Left ventricle myocardium superior (tissue), 1 donor: ENCODE measurements at places on chromosomes 2 and 18.

DNA sequence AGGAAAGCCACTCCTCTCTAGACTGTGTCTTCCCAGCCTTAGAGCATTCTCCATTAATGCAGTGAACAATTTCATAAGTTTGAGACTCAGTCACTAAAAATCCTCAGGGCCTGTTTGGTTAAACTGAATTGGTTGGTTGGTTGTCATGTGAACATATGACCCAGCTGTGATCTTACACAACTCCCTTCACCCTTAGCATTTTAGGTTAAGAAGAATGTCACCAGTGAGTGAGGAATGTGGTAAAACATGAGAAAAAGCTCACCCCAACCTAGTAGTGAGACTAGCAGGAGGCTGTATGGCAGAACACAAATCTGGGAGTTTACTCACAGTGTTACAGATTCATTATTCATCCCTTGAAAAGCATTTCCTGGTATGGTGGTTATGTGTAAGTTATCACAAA is 32.4 kb downstream of the LHCGR start:
- no peak for DNase-seq

DNA sequence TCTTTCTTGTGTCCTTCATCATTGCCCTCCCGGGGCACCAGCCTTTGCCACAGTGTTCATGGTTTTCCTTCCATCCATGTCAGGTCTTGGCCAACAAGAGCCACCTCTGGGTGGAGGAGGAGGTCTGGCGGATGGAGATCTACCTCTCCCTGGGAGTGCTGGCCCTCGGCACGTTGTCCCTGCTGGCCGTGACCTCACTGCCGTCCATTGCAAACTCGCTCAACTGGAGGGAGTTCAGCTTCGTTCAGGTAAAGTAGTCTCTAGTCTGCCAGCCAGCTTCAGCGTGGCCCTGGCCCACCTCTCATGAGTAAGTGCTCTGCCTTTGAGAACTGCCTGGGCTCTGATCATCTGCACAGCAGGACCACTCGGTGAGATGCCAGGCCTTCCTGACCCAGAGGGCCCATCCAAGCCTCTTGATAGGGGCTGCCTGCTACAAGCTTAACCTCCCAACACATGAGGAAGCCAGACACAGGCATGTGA is 31.0 kb downstream of the STEAP3 start:
- no peak for DNase-seq

DNA sequence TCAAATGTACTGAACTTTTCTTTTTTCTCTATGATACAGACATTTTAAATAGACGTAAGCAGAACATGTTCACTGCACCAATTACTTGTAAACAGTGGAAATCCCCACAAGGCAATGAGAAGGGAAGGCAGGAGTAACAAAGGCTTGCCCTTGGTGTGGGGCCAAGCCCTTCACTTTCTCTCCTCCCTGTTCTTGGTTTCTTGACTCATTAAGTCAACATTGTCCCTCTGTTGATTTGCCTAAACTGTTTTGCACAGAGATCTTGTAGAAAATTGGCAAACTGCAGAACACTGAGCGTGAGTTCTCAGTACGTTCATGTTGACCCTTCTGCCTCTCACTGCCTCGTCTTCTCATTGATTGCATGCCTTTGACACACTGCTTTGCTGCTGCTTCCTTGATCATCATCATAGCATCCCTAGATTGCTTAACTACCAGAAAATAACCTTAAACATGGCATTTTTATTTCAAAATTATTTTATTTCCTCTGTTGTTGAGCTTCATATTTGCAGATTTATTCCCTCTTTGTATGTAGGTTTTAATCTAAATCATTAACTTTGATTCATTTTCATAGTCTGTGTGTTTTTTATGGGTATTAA is 257.7 kb downstream of the PTGR3 start:
- DNase-seq = peak; percentile 49

- DNase-seq = no peak
These were observed 118.3 kb downstream of the RPRM start for GRCh38 chr2:153360239-153360638.

GRCh38 chr2:118473846-118474540 is 373.5 kb downstream of the EN1 start:
- DNase-seq = no peak

DNA sequence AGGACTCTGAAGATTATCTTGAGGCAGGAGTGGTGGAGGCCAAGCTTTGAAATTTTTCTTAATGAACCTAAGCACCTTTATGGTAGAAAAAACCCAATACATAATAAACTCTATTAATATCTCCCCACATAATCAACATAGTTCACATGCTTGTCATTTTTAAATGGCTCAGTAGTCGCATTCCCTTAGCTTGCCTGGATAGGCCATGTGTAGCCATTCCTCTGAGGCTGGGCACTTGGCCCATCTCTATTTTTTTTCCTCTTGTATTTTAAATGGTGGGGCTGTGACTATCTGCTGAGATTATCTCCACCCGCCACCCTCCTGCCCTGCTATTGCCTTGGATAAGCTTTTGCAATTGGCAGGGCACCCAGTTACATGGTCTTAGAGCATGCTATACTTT is 143.1 kb downstream of the FHOD3 start:
- no peak for DNase-seq

DNA sequence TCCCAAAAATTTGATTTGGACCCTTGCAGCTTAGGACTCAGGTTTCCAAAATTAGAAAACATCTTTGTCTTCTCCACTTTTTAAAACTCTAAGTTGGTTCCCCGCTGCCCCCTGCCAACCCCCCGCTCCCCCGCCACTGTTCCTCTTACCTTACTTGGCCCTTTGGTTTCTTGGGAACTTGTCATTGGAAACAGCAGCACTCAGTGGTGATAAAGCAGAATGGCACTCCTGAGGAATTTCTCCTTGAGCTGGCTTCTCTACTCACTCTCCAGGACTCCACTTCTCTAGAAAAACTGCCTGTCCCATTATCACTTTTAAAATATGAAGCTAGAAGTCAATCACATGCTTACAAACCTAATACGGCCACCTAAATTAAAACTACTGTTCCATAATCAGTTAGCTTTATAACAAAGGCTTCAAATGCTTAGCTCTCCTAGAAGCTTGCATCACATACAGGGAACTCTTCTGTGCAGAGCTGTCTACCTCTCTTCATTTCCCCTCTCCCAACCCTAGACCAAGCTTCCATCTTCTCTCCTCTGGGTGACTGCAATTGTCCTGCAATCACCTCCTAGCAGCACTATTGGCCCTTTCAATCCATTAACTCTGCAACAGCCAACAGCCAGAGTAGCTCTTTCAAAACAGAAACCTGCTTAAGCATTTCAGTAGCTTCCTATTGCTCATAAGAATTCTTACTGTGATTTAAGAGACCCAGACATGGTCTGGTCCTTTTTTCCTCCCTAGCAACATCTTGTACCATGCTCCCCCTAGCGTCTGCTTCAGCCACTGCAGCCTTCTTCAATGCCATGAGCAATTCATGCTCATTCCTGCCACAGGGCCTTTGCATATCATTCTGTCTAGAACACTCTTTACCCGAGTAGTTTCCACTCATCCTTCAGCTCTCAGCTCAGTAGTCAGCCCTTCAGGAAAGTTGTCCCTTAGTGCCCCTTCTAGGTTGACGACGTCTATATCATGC is 15.2 kb upstream of the PLEKHM3 start:
- DNase-seq = peak; percentile 66

DNA sequence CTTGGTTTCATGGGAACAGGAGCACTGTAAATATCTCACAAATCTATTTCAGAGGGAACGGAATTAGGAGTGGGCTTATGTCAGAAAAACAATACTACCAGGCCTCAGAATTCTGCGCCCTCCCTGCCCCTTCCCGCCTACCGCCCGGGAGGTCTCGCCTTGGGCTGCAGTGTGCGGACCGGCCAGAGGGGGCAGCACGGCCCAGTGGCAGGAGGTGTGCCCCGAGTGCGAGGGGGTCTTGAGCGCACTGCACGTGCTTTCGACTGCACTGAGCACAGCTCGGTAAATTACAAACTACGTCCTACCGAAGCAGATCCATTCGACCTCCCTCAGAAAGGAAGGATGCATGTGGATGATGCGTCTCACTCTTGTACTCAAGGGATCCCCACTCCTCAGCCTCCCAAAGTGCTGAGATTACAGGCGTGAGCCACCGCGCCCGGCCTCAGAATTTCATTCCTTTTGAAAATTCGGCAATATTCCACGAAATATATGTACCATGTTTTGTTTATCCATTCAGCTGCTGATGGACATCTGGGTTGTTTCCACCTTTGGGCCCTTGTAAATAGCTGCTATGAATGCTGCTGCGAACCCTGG is 297.0 kb downstream of the BCL2 start:
- no peak for DNase-seq

- no peak for DNase-seq
These were observed 142.3 kb upstream of the FBXO11 start for GRCh38 chr2:48048476-48049171.

DNA sequence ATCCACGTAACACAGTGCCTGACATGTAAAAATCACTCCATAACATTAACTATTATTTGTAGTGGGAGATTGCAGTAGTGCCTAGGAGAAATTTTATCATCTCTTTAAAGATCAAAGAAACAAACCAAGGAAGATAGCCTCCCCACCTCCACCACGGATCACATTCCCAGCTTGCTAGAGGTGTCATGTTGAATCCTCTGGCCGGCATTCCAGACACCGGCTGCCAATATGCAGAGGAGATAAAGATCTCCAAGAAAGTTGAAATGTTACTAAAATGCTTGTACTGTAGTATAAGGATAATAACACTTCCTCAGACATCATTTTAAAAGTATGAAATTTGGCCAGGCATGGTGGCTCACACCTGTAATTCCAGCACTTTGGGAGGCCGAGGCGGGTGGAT is 6.1 kb upstream of the ATG16L1 start:
- no peak for DNase-seq

DNA sequence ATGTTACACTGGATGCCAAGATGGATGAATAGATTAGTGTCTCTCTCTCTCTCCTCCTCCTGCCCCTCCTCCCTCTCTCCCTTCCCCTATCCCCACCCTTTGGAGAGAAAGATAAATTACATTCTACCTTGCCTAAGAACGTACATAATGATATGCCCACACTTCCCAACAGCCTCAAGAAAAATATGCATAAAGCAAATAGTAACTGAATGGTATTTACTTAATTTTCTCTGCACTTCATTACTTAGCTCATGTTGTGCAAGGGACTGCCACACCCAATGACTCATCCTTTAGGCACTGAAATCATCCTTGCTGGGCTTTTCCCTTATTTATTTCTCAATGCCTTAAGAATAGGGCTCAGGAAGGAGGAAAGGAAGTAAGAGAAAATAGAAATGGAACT is 137.3 kb upstream of the PID1 start:
- DNase-seq = no peak

DNA sequence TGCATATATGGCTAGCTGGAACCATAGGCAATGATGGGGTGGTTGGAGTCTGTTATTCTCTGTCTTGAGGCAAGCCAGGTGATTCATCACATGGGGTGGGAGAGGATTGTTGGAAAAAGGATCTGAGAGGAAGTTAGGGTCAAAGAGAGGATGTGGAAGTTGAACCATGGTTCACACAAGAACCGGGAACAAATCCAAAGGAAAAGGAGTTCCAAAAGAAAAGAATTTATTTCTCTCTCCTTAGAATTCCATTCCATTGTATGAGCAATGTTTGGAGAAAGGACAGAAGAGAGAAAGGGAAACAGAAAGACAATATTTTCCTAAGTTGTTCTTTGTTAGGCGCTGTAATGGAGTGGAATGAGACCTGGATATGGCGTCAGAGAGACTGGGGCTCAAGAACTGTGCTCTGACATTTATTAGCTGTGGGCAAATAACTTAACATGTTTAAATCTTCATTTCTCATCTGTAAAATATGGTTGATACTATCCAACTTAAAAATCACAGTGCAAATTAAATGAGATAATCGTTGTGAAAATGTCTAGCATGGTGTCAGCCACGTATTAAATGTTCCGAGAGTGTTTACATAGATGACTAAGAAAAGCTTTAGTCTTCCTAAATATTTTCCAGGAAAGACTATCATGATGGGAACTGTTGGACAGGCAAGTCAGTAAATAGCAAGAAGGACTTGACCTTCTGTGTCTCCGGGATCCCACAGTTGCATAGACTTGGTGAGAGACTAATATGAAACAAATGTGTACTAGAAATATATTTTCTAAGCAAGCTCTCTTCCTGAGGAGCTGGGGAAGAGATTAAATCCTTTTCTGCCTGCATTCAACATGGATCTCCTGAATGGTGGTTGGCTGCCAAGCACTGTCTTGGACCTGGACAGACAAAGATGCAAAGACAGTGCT is 71.4 kb downstream of the TRIB2 start:
- peak; percentile 38 for DNase-seq

GRCh38 chr2:74537140-74537539 is 7.4 kb downstream of the HTRA2 start:
- no peak for DNase-seq

- no peak for DNase-seq
These were observed 240.3 kb upstream of the CELF4 start for GRCh38 chr18:37805773-37806404.

GRCh38 chr2:142044197-142044596 is 86.6 kb downstream of the LRP1B start:
- DNase-seq = no peak

- no peak for DNase-seq
These were observed 62.1 kb upstream of the SMIM21 start for GRCh38 chr18:75489493-75490190.

- DNase-seq = no peak
These were observed 49.2 kb upstream of the RNF152 start for GRCh38 chr18:61941948-61942471.

GRCh38 chr2:134232868-134233727 is 20.8 kb upstream of the MGAT5 start:
- DNase-seq = no peak

- no peak for DNase-seq
These were observed 154.7 kb downstream of the EML6 start for GRCh38 chr2:54878182-54878581.
